SW480 (cell line): ENCODE measurements at places on chromosomes 13 and 19.

- DNase-seq = no peak
Observed at GRCh38 chr13:84430015-84430414, 547.7 kb upstream of the SLITRK1 start.

DNA sequence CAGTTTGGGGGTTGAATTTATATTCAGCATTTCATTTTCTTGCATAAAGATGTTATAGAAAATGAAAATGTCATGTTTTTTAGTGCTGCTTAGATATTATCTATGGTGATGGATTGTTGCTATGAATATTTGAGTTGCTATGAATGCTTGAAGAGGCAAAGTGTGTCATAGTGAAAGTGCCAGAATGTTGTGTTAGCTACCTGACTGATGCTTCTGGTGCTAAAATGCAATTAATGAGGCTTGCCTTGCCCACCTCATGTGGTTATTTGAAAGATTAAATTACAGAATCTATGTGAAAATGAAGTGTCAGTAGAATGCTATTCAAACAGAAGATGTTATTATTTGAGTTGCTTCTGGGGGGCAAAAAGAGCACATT, 62.7 kb upstream of the MYCBP2 start:
- DNase-seq = no peak

DNA sequence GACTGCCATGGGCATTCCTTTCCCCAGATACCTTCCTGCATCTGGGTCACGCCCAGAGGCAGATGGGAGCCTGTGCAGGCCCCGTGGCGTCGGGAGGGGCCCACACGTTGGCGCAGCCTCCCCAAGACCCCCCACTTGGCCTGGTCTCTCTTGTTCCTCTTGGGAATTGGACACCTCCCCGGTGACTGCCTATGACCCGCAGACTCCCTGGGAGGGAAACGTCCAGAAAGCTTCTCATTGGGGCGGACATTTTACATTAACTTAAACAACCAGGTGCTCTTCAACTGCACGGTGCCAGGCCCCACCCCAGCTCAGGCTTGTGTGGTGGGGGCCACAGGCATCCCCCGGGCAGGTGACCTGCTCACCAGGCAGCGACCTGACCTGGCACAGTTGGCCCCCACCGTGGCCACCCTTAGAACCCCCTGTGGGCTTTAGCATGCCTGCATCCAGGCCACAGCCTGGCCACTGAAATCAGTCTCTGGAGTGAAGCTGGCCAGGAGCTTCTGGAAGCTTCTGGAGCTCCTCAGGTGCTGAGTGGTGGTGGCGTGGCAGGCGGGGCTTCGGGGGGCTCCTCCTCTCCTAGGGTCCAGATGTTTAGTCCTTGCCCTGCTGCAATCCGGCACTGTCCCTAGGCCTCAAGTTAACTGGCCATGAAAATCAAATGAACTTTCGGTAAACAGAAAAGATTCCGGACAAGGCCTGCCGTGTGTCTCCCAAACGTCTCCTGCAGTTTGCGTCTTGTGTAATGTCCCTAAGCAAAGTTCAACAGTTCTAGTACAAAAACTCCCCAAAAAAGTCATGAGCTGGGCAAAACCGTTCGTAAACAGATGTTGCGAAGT, 8.5 kb upstream of the PROZ start:
- no peak for DNase-seq

- DNase-seq = no peak
Observed at GRCh38 chr13:34803756-34804155, 138.3 kb upstream of the NBEA start.

DNA sequence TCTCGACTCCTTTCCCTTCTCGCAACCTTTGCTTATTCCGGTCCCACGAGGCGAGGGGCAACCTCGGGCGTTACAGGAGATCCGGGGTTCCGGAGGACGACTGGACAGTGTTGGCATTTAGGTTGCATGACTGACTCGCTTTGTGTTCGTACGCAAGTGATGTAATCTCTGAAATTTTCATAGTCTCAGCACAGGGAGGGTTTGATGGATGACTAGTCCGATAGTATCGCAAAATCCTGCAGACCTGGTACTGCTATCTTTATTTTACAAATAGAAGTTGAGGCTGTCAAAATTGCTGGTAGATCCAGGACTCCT, 342 bp downstream of the DDX49 start:
- DNase-seq = no peak

DNA sequence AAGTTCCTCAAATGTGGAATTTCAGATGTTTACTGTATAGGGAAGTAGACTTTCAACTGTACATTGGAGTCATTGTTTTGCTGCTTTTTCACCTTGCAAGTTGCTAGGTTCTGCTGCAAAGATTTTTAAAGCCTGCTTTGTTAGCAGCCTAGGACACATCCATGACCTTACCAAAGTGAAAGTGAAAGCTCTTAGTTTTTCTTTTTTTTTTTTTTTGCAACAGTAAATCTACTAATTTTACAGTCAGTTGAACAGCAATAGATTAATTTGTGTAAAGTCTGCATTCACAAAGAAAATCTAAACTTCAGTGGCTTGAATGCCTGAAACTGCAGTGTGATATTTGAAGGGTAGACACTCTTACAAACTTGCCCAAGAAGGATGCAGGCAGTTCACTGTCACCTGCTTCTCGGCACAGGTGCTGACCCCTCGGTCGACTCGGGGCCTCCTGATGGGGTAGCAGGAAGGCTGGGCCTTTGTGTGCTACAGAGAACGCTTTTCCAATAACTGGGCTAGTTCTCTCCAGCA, 5.0 kb upstream of the MTIF3 start:
- peak; percentile 30 for DNase-seq

DNA sequence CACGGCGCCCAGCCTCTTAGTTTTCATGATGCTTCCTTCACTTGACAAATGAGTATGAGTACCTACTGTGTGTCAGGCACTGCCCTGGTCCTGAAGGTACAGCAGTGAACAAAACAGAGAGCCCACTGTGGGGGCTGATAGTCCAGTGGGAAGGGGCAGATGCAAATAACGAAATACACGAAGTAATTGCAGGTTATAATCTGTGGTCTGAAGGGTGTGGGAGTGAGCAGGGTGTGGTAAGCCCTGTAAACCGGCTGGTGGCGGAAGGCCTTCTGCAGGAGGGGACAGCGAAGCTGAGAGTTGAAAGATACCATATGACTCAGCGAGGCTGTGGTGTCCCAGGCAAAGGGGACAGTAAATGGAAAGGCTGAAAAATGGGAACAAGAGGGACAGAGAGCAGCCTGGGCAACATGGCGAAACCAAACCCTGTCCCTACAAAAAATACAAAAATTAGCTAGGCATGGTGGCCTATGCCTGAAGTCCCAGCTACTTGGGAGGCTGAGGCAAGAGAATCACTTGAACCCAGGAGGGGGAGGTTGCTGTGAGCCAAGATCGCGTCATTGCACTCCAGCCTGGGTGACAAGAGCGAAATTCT, 60.5 kb downstream of the MAP4K1 start:
- DNase-seq = peak; percentile 87

DNA sequence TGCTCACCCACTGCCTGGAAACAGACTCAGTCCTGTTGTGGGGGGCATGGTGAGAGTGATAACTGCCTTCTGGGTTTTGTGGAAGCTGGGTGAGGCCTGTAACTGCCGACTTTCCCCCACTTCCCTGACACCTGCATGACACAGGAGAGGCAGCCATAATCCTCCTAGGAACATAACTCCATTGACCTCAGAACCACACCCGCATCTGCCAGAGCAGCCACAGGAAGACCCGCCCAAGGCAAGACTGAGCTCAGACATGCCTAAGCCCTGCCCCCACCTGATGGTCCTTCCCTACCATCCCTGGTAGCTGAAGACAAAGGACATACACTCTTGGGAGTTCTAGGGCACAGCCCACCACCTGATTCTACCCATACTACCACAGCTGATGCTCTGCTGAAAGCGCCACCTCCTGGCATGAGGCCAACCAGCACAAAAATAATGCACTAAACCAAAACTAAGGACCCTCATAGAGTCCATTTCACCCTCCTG, 326.7 kb downstream of the RBM26 start:
- DNase-seq = peak; percentile 5

DNA sequence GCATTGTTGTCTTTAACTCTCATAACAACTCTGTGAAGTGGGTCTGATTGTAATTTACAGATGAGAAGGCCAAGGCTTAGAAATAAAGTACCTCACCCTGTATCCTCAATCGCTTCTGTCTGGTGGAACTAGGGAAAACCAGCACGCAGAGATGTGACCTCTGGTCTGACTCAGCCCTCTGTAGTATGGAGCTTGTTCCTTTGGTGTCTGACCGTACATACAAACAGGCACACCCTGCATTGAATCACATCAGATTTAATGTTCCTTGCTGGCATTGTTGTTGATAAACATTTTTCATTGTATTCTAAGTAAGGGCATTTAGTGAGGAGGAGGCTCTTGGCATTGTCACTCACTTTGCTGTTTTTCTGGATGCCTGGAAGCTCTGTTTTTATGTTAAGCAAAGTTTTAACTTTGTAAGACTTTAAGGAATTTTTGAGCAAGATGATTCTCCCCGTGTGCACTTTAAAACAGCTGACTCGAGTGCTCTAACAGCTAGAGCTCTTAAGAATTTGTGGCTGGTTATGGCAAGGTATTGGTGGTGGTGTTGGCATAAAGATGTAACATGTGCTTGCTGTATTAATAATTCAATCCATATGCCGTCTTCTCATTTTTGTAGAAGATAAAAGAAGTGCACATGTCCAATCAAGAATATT, 89.0 kb upstream of the SPATA13 start:
- peak; percentile 66 for DNase-seq

DNA sequence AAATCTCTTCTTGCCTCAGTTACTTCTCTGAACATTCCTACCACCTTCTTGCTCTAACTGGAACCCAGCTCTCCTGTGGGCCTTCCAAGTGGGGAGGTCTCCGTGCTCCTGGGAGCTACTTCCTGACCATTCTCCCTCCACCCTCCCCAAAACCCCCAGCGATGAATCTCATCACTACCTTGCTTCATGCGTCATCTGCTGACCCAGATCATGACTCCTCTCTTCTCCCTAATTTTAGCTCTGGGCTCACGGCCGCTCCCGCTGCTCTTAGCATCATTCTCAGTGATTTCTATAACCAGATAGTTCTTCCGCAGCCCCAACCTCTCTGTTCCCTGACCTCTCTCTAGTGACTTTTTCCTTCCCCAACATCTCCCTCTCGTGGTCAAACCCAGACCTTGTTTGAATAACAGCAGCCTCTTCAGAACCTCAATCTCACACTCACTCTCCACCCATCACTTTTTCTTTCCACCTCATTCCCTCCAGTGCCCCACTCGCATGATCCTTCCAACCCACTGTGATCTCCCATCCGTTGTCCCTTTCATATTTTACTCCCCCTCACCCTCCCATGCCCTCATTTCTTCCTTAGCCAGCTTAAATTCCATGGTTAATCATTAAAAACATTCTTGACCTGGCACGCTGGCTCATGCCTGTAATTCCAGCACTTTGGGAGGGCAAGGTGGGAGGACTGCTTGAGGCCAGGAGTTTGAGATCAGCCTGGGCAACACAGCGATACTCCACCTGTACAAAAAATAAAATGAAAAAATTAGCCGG, 21.8 kb downstream of the MRPS12 start:
- DNase-seq = peak; percentile 36

GRCh38 chr19:788983-789700, 8.1 kb upstream of the PTBP1 start:
- DNase-seq = peak; percentile 62

DNA sequence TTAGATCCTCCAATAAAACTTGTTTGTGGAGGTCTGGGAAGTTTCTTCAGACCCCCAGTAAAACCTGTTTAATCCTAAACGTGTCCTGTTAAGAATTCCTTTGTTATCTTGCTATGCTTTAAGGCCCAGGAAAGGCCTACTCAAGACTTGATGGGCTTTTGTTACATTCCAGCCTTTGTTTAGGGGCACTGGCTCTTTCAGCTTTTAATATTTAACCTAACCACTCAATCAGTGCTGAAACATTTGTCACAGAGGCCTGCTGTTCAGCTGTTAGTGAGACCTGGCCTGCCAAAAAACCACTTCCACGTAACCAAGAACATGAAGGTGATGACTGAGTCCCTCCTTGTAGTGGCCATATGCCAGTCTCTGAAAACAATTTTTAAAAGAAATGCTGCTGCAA, 41.7 kb downstream of the PCDH17 start:
- DNase-seq = no peak

- no peak for DNase-seq
Observed at GRCh38 chr19:55044286-55044685, 6.2 kb upstream of the GP6 start.

- DNase-seq = no peak
Observed at GRCh38 chr13:102275969-102276368, 125.9 kb downstream of the FGF14 start.

DNA sequence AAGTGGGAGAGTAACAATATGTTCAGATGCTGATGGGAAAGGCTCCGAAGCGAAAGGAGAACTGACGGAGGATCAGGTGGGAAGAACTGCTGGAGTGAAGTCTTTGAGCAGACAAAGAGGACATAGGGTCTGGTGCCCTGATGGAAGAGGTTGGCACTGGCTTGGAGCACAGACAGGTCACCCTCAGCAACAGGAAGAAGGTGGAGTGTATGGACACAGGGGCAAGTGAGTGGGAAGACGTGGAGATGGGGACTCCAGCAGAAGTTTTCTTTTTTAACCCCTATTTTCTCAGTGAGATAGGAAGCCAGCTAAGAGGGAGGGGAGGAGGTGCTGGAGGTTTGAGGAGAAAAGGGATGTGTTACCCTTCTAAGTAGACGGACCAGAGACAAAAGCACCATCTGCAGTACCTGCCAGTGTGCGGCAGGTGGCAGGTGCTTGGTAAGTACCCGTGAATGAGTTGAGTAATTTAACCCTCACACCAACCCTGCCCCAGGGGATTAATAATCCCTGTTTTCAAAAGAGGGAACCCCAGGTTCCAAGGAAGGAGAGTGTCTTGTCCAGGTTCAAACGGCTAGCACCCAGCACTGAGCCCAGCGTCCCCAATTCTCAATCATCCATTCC, 11.2 kb downstream of the HAS1 start:
- peak; percentile 63 for DNase-seq

- DNase-seq = no peak
Observed at GRCh38 chr13:61339054-61339621, 76.5 kb downstream of the PCDH20 start.

- no peak for DNase-seq
Observed at GRCh38 chr19:35993923-35994598, 927 bp upstream of the SDHAF1 start.

- DNase-seq = no peak
Observed at GRCh38 chr19:15107061-15108010, at the start of gene SYDE1. Gene SYDE1 (plus strand): TSS chr19:15107401. CDS start chr19:15107434, 33 bp downstream.
